ENCODE measurements at places on chromosomes 2 and 18.

GRCh38 chr2:30436859-30437435 is 10.1 kb upstream of the LCLAT1 start:
- DNase-seq, result no peak

DNA sequence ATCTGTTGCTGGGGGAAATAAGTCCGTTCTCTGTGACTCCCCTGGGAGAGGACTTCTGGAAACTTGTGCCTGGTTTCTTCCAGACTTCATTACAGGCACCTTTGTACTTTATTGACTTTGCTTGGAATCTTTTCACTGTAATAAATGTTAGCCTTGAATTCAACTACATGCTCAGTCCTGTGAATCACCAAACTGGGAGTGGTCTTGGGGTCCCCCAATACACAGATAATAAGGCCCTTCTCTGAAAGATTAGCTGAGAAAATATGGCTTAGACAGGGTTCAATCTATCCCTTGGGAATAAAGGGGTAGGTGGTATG is 48.7 kb upstream of the KIDINS220 start:
- no peak for DNase-seq

DNA sequence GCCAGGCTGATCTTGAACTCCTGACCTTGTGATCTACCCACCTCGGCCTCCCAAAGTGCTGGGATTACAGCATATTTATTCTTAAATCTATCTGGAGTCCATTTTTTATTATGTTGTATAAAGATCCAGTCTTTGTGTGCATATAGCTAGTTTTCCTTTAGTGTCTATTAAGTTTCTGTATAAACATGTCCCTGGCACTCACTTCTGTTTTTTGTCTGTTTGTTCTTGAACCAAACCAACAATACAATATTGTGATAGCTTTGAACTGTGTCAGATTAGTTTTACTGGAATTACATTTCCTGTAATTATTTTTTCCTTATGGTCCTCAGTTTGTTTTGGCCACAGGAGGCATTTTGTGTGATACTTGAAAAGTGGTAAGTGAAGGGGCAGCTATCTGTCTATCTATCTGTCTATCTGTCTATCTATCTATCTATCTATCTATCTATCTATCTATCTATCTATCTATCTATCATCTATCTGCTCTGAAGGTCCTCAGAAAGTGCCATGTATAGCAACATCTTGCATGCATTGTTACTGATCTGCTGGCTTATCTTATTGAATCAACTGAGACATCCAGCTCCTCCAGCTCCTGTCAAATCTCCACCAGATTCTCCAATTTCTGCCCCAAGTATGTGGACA is 70.9 kb upstream of the ACVR1 start:
- no peak for DNase-seq

DNA sequence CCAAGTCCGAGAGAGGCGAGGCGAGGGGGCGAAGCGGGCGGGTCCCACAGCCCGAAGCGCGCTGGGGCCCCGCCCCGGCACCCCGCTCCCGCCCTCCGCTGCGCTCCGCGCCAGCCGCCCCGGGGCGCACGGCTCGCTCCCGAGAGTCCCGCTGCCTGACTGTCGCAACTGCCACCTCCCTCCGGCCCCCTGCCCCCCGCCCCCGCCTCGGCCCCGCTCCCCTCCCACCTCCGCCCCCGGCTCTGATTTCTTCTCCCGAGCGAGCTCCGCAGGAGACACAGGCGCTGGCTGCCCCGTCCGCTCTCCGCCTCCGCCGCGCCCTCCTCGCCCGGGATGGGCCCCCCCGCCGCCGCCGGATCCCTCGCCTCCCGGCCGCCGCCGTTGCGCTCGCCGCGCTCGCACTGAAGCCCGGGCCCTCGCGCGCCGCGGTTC is at the start of gene WNT6:
Gene WNT6, plus strand, starts transcription at position 250 of the 432 bp plus-strand sequence. CDS start 233 bp downstream, outside the sequence.
- DNase-seq, result no peak

GRCh38 chr2:77363277-77363676 is 158.9 kb downstream of the LRRTM4 start:
- DNase-seq, result no peak

DNA sequence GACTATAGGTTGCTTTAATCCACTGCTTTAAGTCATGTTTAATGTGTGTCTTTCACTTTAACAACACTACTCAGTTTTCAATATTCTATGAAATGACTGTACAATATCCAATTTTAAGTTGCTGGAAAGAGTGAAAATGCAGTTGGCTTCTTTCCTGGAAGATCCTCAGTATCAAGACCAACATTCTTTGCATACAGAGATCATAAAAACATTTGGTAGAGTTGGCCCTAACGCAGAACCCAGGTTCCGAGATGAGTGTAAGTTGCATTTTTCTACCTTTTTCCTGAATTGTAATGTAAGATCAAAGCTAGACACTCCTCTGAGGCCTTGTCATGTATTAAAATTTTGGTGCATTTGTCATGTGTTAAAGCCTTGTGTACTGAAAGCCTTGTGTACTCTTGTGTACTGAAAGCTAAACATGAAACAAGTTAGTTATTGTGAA is 42.9 kb upstream of the TNFRSF11A start:
- DNase-seq, result peak; percentile 81

DNA sequence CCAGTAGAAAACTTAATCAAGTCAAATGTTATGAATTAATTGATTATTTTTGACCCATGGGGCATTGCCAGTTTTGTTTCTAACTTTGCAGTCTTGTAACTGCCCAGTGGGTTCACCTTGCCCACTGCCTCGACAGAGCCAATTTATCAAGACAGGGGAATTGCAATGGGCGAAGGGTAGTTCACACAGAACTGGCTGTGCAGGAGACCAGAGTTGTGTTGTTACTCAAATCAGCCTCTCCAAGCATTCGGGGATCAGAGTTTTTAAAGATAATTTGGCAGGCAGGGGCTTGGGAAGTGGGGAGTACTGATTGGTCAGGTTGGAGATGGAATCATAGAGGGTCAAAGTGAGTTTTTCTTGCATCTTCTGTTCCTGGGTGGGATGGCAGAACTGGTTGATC is 168.5 kb upstream of the COPS8 start:
- DNase-seq, result no peak

DNA sequence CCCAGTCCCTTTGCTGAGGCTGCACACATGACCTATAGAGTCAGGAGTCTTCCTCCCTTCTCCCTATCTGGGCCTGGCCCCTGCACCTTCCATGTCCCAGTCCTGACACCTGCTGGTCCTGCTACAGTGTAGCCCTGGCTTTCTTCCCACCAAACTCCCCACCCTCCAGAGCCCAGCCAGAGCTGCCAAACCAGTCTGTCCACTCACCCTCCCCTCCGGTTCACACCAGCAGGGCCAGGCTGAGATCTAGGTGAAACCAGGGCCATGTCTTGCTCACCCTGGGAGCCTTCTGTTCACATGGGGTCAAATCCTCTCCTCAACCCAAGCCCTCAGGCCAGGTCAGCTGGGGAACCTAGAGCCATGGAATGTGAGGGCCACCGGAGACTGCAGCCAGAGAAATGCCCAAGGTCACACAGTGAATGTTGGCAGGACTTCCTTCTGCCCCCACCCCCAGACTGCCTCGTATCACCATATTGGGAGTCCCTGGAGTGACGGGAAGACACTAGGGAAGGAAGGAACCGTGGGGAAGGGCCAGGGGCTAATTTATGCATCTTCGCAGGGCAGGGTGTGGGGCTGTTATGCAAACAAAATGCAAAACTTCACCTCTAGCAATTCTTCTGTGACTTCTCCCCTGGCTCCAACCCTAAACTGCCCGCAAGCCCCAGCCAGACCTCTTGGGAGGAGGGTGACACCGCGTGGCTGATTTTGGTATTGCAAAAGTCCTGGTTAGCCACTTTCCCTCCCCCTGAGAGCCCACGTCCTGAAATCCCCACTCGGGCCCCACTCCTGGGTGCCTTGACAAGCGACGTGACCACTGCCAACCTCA is 14.6 kb downstream of the TNS1 start:
- peak; percentile 81 for DNase-seq

- DNase-seq, result peak; percentile 33
These were observed 875 bp downstream of the C18orf63 start for GRCh38 chr18:74316257-74317170.
